Skeletal muscle tissue (tissue), 5 donors: ENCODE measurements at places on chromosomes 1 and 21. TPM values are rescaled to one million over a fixed set of nuclear protein-coding genes. Genes with fewer than 3 reads are reported as not detected.

ADPRS gene
- 21.4 TPM for total RNA-seq

SYT11 gene
- total RNA-seq, result 10.4 TPM

REN gene
- total RNA-seq, result not detected

C1QA gene
- total RNA-seq, result 50.6 TPM

KRTAP10-6 gene
- total RNA-seq, result not detected

PRAMEF13 gene
- not detected for total RNA-seq

ANKRD65 gene
- total RNA-seq, result 5.7 TPM

CDKN2C gene
- 16.2 TPM for total RNA-seq

KCNA3 gene
- 0.52 TPM for total RNA-seq

MNDA gene
- 4.7 TPM for total RNA-seq

LYSMD1 gene
- total RNA-seq, result 9.9 TPM

LCE1C gene
- total RNA-seq, result not detected

CFAP57 gene
- 0.52 TPM for total RNA-seq

PTGS2 gene
- 1.0 TPM for total RNA-seq

CTH gene
- 2.1 TPM for total RNA-seq

ADORA1 gene
- total RNA-seq, result 2.1 TPM

PIK3CD gene
- 4.2 TPM for total RNA-seq

IGSF9 gene
- total RNA-seq, result under 0.01 TPM

TAL1 gene
- total RNA-seq, result 3.1 TPM

BMP8B gene
- total RNA-seq, result 1.0 TPM

OR2G6 gene
- not detected for total RNA-seq

ADGRL4 gene
- 15.7 TPM for total RNA-seq

ERRFI1 gene
- total RNA-seq, result 3.7 TPM

C1orf87 gene
- not detected for total RNA-seq

DNALI1 gene
- total RNA-seq, result 1.0 TPM

BSND gene
- total RNA-seq, result not detected

FCRLB gene
- 1.0 TPM for total RNA-seq

NBPF10 gene
- 1.6 TPM for total RNA-seq

CDK18 gene
- 3.7 TPM for total RNA-seq

SHC1 gene
- 36.0 TPM for total RNA-seq

TRAF3IP3 gene
- total RNA-seq, result 1.0 TPM

SLC6A9 gene
- total RNA-seq, result 2.1 TPM

TIE1 gene
- total RNA-seq, result 49.6 TPM

SPOCD1 gene
- not detected for total RNA-seq

CA6 gene
- total RNA-seq, result not detected

F13B gene
- not detected for total RNA-seq

FCRL6 gene
- not detected for total RNA-seq

SGIP1 gene
- total RNA-seq, result 0.52 TPM

UBL4B gene
- not detected for total RNA-seq
